Stromal cell of bone marrow (primary cell): ENCODE measurements at places on chromosomes 13 and 19.

DNA sequence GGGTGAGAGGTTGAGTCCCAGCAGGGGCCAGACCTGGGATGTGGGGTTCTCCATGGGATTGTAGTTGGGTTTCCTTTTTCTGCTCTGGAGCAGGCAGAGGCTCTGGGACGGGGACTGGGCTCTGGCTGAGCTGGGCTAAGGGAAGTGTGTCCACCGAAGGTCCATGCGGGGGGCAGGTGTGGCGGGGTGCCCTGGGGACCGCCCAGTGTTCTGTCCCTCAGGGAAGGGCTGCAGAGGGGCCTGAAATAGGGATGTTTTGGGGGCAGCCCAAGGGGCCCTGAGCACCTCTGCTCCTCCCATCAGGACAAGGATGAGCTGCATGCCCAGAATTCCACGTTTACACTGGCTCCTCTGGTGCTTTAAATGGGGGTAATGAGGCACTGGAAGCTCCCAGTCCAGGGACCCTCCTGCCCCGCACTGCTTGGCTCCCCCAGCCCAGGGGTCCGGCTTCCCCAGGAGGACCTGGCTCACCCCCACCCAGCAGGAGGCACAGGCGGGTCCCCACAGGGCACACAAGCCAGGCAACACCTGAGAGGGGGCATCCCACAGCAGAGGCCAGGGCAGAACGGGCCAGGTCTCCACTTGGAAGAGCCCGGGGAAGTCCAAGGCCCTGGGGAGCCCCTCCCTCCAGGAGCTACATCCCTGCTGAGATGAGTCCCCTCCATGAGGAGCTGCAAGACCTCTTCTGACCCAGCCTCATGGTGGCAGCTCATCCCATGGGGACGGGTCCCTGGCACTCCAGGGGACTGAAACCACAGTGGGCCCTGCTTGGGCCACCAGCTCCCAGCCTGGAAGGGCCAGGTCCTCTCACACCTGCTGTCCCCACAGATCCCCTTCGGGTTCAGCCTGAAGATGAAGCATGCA is 14.7 kb upstream of the ZNF14 start:
- DNase-seq = no peak

DNA sequence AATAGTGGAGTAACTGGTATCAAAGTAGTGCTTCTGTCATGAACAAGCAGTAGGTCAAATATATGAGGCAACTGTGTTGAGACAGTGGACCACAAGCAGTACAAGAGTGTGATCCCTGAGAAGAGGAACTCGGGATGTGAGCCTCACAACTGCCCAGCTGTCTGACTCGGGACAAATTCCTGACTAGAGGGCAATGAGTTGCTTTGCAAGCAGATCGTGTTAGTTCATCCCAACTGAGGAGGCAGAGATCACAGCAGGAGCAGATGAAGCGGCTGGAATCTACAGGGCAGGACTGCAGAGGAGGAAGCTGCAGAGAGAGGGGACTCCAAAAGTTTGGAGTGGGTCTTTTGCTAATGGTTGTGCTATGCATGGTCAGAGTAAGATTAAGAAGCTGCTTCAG is 741.1 kb downstream of the DIAPH3 start:
- DNase-seq = no peak

DNA sequence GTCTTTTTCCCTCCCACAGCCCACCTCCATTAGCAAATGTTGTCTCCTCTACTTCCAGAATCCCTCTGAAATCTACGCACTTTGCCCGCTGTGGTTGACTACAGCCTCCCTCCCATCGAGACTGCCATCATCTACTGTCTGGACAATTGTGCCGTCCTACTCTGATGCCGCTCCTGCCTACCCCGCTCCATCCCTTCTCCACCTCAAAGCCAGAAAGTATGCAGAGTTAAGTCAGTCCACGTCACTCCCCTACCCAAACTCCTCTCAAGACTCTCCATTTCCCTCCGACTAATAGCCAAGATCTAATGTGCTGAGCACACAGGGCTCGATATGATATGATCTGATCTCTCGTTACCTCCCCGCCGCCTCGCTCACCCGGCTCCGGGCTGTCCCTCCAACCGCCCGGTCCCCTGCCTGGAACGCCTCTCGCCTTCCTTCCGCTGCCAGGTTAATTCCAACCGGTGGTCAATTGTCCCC is 556 bp downstream of the CACTIN start:
- DNase-seq = no peak

DNA sequence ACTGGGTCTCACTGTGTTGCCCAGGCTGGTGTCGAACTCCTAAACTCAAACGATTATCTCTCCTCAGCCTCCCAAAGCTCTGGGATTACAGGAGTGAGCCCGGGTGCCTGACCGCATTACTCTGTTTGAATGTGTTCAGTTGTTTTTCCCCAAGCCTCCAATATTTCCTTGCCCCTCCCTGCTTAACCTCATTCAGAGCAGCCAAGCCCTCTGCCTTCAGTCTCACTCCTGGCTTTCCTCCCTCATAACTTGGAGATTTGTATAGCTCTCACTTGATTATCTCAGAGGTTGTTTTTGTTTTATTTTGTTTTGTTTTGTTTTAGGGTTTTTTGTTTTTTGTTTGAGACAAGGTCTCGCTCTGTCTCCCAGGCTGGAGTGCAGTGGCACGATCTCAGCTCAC is 11.4 kb downstream of the EPHX3 start:
- DNase-seq = no peak

DNA sequence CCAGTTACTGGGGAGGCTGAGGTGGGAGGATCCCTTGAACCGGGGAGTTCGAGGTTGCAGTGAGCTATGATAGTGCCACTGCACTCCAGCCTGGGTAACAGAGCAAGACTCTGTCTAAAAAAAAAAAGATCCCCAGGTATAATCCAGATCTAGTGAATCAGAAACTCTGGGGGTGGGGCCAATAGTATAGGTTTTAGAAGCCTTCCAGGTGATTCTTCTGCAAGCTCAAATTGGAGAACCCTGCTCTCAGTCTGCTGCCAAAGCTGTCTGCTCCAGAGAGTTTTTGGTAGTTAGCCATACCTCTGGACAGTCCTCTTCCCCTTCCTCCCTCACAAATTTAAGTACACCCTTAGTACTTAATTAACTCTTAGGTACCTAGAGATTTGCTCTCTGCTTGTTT is 28.0 kb downstream of the SERP2 start:
- DNase-seq = no peak

- DNase-seq = no peak
These were observed 7.5 kb downstream of the DYRK1B start for GRCh38 chr19:39826311-39826945.

GRCh38 chr19:18828786-18829185 is 3.0 kb upstream of the UPF1 start:
- no peak for DNase-seq

- DNase-seq = no peak
These were observed 32.2 kb downstream of the SLAIN1 start for GRCh38 chr13:77729502-77730221.

GRCh38 chr13:97141564-97142005 is 80.5 kb upstream of the MBNL2 start:
- peak; percentile 64 for DNase-seq

DNA sequence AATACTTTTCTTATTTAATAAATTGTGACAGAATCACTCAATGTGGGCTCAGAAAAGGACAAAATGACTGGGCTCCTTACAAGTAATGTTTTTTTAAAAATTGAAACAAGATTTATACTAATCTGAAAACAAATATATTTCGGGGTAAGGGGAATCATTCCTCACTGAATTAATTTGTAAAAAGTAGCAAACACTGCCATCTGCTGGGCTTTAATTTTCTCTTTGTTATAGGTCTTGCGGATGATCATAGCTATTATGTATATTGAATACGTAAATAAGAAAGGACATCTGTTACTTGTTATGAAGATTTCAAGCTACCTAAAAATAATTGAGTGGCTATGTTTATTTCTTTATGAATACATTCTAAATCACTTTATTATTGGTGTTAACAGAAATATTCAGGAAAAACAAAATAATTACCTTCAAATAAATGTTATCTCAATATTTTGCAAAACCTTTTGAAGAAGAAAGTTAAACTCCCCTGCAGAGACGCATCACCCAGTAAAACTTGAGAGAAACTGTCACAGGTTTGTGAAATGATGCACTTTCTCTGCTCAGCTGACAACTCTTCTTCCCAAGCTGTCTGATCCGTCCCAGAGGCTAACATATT is 17.8 kb upstream of the ENOX1 start:
- peak; percentile 54 for DNase-seq

- DNase-seq = peak; percentile 44
These were observed 10.6 kb upstream of the ZNF460 start for GRCh38 chr19:57269515-57270250.
